ENCODE measurements at places on chromosomes 5 and 9. TPM values are rescaled to one million over a fixed set of nuclear protein-coding genes. Genes with fewer than 3 reads are reported as not detected.

NTMT1 gene
- 15.5 TPM for total RNA-seq

GRCh38 chr5:3542158-3542557 lies 53.5 kb upstream of the IRX1 start:
- no peak for DNase-seq

DNA sequence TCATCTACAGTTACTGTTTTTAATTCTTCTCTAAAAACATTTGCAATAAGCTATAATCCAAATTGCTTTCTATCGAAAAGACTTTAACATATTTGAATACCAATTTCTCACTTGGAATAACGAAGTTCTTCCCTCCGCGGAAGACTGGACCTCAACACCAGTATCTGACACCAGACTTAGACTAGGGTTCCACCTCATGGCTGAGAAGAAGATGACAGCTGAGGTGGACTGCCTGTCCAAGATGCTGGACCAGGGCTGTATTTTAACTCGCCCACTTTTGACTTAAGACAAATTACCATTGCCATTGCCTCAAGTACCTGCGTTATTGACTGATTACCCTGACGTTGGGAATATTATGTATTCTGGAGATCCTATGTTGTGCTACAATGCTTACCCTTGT lies 34.1 kb downstream of the ZMAT2 start:
- no peak for DNase-seq

DNA sequence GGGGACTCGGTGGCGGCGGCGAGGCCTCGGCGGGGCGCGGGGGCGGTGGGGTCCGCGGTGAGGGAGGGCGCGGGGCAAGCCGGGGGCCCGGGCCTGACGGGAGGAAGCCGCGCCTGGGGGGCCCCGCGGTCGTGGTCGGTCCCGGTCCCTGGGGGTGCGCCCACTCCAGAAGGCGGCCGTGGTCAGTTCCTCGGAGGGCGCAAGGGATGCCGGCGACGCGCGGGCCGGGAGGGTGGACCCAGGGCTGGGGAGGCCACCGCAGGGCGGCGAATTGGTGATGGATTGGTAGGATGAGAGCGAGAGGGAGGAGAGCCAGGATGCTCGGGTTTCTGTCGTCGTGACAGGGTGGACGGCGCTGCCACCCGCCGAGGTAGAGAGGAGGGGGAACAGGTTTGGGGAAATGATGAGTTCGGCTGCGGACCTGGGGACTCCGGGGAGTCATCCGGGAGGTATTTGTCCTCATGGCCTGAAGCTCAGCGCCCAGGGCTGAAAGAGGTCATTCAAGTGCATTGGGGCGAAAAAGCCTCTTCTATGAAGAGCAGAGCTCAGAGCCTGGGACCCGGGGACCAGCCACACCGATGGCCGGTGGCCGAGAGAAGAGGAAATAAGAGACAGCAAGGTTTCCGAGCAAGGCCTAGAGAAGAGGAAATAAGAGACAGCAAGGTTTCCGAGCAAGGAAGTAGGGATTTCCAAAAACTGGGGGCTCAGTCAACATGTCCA lies 557 bp downstream of the GNG10 start:
- DNase-seq = no peak

DNA sequence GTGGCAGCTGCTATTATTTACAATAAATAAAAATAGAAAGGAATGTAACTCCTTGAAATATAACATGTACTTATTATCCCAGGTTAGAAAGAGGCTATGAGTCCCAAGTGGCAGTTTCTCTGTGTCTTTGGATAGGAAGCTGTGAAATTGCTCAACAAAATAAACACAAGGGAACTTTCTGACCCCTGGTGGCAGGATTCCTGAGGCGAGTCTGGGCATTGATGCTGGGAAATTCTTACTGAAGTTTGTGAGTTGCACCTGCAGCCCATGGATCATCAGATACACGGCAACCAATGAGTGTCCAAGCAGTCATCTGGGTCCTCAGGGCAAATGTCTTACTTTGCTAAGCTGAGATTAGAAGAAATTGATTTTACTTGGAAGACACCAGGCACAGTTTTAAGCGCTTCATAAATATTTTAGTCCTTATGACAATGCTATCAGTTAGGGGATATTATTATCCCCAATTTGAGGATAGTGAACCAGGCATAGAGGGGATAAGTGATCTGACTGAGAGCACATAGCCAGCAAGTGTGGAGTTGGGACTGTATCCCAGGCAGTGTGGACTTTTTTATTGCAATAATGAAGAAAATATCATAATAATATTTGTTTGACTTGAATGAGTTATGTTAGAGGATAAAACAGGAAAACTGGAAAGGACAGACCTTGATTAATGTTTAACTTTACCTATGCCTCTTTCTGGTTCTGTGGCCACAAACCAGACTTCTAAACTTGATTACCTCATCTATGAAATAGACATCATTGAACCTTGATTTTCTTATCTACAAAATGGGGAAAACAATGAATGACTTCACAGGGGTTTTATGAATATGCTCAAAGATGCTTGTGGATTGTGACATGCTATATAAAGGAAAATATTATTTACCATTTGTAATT lies 265.5 kb upstream of the ADAMTSL1 start:
- DNase-seq = no peak

SAPCD2 gene
- total RNA-seq = 2.7 TPM

DNA sequence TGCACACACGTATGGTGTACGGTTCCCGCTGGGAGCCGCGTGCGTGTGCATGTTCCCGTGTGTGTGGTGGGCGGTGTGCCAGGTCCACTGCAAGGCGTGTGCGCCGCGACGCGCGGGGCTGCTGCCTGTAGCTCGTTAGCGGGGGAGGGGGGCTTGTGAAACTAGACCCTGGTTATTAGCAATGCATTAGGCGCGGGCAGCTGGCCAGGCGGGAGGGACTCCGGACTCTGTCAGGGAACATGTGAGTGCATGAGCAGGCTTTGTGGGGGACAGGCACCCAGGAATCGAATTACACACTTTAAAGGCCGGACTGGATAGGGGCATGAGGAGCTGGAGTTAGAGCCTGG lies 32.2 kb upstream of the ENHO start:
- no peak for DNase-seq

DNA sequence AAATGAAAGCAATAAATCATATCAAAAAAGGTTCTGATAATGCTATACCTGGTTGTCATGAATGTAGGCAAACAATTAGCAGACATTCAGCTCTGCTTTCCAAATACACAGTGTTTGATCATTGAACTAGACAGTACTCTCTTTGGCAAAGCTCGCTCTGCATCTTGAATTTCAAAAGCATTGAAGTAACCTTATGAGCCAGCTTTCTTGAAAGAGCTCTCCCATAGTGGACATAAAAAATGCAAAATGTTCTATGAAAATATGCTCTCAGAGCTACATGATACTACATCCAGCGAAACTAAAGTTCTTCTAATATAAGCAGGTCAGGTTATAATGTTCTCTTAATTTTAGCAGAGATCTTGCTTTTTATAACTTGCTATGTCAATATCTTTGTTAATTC lies 533.4 kb downstream of the CSNK1G3 start:
- no peak for DNase-seq

DNA sequence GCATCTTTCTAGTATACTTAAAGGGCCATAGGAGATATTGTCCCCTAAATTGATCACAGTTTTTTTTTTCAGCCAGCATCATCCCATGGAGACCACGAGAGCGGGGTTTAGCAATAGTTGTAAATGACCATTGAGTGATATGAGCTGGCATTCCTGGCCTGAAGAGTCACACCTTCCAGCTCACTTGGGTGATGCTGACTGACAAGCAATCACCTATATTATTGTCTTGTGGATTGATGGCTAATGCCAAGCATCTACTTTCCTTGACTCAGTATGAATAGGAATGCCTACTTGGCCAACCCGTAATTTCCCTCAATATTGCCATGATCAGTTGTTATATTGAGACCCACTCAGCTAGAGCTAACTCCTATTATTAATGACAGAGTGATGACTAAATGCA lies 70.5 kb downstream of the ADAMTSL1 start:
- no peak for DNase-seq

GRCh38 chr9:131496844-131497405 lies 5.8 kb upstream of the POMT1 start:
- DNase-seq = no peak

REEP2 gene
- 6.1 TPM for total RNA-seq

- DNase-seq = no peak
Measured at GRCh38 chr9:71764891-71765290, 3.4 kb downstream of the CEMIP2 start.

BARHL1 gene
- total RNA-seq = not detected

DNA sequence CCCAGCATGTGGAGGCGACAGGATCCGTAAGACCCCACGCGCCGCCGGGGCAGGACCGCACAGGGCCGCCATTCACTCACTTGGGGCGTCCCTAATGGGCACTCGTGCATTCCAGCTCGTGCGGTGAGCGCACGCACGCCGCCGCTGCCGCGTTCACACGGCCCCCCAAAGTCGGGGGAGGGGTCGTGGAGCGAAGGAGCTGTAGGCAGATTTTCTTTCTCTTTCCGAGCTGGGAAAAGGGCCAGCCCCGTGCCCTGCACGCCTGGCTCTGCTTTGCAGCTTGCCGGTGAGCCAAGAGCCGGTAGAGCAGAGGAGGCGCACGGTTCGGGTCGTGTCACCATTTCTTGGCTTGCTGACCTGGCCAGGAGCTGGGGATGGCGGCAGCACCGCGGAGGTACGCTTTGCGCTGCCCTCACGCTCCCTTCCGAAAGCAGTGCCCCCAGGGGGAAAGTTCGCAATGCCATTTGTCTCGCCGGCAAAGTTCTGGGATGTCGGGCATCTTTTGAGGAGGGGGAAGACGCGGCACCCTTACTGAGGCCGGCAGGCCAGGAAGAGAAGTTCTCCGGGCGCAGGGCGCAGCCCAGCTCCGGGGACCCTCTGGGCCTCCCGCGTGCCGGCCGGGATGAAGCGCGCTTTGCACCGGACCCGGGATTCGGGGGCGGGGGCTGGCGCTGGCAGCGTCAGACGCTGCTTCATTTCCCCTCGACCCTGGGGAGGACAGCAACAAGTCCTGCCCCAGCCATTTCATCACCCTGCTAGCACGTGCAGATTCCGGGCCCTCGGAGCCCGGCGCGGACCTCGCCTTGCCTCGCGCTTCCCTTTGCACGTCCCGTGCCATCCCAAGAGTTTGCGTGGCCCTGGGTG lies 898 bp downstream of the STC2 start:
- DNase-seq = no peak

CDO1 gene
- total RNA-seq = 16.0 TPM

- DNase-seq = no peak
Measured at GRCh38 chr9:127785023-127785932, 556 bp upstream of the CDK9 start.

TESK1 gene
- total RNA-seq = 29.7 TPM

C9orf50 gene
- not detected for total RNA-seq

SH3GL2 gene
- total RNA-seq = not detected

DNA sequence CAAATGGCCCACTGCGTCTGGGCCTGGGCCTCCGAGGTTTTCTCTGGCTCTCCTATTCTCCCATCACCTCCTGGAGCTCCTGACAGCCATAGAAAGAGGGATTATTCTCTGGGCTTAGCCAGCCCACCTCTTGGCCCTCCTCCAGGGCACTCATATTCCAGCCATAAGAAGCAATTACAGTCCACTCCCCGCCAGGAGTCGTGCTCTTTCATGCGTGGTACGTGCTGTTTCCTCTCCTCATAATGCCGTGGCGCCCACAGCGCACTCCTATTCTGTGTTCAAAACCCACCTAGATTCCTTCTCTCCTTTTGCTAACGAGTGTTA lies 240.8 kb upstream of the ZNF462 start:
- DNase-seq = no peak

TCF7 gene
- 1.7 TPM for total RNA-seq

DNA sequence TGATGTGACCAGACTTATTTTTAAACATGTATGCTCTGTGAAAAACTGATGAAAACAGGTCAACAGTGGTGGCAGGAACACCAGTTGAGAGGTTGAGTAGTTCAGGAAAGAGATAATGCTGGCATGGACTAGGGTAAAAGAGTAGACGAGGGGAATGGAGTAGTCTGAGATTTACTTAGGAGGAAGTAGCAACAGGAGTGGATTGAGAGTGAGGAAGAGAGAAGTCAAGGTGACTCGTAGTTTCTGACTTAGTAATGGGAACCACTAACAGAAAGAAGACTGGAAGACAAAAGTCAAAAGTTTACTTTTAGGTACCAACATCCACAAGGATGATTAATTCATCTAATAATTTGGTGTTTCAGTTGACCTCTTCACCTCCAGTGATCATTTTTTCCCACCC lies 3.6 kb downstream of the SRA1 start:
- no peak for DNase-seq

- DNase-seq = no peak
Measured at GRCh38 chr5:68240771-68241170, 25.2 kb downstream of the PIK3R1 start.

DNA sequence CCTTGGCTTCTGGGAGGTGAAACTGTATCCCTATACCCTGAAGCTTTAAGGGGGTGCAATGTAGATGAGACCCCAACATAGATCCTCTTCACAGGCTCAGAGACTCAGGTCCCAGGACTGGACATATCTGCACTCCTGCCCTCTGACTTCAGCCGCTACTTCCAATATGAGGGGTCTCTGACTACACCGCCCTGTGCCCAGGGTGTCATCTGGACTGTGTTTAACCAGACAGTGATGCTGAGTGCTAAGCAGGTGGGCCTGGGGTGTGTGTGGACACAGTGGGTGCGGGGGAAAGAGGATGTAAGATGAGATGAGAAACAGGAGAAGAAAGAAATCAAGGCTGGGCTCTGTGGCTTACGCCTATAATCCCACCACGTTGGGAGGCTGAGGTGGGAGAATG lies 5.4 kb downstream of the CA9 start:
- DNase-seq = no peak

TOR1B gene
- total RNA-seq = 14.5 TPM

DNA sequence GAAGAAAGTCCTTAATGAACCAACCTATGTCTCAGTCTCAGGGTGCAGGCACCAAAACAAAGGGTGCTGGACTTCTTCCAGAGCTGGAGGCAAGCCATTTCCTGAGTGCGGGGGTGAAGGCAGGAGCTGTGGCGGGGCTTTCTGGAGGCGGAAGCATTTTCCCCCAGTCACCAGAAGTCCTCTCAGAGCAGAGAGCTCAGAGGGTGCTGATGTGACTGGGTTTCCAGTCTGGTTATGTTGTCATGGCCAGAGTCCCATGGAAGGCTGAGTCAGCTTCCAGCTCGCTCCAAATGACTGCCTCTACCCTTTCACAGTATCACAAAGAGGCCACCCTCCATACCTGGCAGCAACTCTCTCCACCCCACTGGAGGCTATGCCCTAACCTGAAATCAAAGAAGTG lies 86.0 kb downstream of the TRPC7 start:
- DNase-seq = no peak

- no peak for DNase-seq
Measured at GRCh38 chr5:147522435-147522834, 12.6 kb upstream of the DPYSL3 start.

- DNase-seq = no peak
Measured at GRCh38 chr5:109199289-109199688, 210.5 kb downstream of the PJA2 start.

GRCh38 chr5:98065261-98065909 lies 708.1 kb upstream of the RGMB start:
- no peak for DNase-seq

FCHO2 gene
- total RNA-seq = 32.9 TPM

WDR70 gene
- total RNA-seq = 31.4 TPM

GRCh38 chr9:35163413-35163812 lies 1.6 kb downstream of the UNC13B start:
- no peak for DNase-seq

PCDHB4 gene
- 8.3 TPM for total RNA-seq

Measured in vagina (tissue), 2 donors.